ENCODE measurements at places on chromosomes 11 and 22.

DNA sequence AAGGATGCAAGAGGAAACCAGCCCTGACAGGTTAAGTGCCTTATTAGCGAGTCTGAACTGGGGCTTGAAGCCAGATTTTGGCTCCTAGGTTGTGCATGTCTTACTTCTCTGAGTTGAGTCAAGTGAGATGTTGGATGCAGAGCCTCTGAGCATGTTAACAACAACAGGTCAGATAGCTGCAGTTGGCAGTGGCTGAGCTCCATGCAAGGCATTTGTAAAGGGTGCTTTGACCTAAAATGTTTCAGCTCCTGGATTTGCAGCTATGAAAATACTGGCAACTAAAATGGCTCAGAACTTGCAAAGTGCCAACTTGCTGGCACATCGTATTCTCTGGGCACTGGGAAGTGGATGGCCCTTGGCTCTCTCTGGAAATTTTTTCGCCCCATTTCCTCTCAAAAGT is 16.4 kb upstream of the CSRP3 start:
- DNase-seq = no peak

- DNase-seq = no peak
Observed at GRCh38 chr11:46066335-46066734, 54.9 kb downstream of the PHF21A start.

DNA sequence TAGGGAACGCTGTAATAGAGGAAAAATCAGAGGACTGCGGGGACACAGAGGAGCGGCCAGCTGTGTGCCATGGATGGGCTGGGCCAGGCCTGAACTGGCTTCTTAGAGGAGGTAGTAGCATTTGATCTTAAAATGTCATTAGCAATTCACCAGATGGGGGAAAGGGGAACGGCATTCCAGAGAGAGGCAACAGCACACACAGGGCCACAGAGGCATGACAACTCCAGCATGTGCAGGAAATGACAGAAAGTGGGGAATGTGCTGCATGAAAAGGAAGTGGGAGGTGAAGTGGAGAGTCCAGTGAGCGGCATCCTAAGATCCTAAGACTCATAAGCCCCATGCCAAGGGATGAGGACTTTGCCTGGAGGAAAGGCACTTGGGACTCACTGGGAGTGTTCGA is 69.0 kb downstream of the UBASH3B start:
- DNase-seq = peak; percentile 50

DNA sequence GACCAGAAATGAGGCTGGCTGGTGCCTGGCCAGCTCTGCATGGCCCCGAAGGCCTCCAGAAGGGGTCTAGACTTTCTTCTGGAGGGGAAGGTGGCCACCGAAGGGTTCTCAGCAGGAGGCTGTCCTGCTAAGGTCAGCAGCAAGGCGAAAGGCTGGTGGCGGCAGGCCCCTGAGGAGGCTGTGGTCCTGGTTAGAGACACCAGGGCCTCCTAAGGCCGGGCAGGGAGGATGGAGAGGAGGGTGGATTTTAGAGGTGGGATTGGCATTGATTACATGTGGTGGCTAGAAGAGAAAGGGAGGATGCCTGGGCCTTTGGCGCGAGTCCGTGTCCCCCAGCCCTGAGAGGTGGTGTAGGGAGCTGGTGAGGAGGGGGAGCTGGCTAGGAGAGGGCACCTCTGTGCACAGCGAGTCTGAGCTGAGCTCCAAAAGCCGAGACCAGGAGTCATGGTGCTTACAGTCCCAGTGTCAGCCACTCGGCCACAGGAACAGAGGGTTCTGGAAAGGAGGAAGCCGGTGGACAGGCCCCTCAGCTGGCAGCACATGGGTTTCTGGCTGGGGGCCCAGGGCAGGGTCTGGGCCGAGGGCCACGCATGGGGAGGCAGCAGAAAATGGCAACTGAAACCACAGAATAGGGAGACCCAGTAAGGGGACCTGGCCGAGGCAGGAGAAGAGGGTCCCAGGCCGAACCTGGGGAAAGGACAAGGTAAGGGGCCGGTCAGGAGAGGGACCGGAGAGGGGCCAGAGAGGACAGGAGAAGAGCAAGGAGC is 2.5 kb downstream of the FERMT3 start:
- DNase-seq = no peak

- DNase-seq = peak; percentile 34
Observed at GRCh38 chr11:128669506-128670270, 24.2 kb upstream of the FLI1 start.
